ENCODE measurements at places on chromosomes 13 and 19.

GRCh38 chr19:47507924-47508553, 6.8 kb downstream of the NAPA start:
- DNase-seq = no peak

DNA sequence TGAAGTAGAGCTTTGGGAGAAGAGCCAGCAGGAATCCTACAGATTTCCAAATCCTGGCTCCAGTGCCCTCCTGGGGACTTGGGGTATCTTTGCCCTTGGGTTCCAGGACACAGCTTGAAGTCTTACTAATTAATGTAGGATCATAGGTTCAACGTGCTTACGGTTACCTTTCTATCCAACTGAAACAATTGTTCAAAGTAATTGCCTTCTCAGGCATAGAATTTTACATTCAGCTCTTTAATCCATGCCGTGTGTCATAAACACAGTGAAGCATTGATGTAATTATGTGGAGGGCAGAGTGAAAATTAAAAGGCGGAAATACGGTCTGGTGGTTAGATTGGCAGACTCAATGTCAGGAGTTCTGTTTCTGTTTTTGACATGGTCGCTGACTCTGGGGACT, 170.4 kb downstream of the COG6 start:
- no peak for DNase-seq

GRCh38 chr13:44780591-44781280, 204.6 kb upstream of the TSC22D1 start:
- DNase-seq = no peak

- DNase-seq = no peak
Measured at GRCh38 chr13:67001363-67001762, 228.8 kb downstream of the PCDH9 start.

DNA sequence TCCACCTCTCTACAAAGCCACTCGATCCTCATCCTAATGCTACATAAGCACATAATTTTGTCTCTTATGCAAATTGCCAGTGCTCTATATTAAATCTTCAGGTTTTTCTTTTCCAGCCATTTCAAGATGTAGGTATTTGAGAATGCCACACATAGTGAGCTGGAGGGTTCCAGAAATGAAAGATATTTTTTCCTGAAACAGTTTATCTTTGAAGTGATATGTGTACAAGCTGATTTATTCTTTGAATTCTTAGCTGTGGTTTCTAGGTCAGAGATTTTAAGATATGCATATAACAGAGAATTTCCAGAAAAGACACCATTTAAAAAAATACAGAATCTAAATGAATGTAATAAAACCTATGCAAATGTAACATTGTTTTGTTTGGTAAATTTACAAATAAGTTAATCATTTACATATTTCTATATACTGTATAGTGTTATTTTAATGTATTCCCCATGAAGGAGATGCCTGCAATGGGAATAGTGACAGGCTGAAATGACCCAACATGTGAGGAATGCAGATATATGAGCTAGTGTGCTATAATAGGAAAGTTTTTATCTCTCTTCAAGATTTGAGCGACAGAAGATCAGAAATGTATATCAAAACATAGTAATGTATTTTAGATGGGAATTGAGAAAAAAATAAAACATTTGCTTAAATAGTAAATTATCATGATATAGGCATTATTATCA, 570.2 kb downstream of the SLITRK1 start:
- no peak for DNase-seq

DNA sequence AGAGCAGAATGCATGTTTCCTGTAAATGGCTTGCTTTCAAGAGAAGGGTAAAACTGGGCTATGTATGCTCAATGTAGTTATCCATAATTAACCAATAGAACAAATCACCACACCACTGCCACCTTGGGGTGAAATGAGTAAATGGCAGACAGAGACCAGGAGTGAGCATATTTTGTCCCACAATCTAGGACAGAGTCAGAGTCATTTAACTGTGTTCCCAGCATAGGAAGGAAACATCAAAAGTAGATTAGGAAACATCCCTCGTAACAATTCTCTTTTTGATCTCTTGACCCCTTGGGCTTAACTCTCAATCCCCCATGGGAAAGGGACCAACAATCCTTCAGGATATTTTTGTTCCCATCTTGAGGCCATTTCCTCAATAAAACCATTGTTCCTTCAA, 224.8 kb downstream of the NHLRC3 start:
- no peak for DNase-seq

DNA sequence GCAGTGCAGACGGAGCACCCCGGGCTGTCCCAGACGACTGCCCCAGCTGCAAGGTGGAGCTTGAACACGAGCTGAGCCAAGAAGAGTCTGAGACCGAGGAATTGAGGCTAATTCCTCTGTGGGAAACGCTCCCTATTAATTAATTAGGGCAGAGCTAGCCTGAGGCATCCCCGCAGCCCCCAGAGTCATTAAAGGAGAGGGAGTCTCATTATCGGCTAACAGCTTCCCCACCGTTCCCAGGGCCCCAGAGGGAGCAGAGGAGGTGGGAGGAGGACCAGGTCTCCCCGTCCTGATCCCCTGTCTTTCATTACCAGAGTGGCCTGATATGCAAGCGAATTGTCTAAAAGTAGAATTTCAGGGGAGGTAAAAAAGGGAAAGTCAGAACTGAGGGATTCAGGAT, 13.1 kb upstream of the SLC1A6 start:
- no peak for DNase-seq

DNA sequence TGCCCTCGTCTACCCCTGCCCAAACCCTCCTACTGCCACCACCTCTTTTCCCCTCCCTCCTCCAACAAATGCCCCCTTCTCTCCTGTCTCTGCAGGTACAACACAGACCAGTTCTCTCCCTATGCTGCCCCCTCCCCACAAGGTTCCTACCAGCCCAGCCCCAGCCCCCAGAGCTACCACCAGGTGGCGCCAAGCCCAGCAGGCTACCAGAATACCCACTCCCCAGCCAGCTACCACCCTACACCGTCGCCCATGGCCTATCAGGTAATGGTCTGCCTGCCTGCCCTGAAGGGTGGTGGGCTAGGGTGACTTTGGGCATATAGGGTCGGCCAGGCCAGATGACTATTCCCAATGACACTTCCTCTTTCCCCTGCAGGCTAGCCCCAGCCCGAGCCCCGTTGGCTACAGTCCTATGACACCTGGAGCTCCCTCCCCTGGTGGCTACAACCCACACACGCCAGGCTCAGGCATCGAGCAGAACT, 6.5 kb upstream of the TIMM50 start:
- DNase-seq = peak; percentile 50

DNA sequence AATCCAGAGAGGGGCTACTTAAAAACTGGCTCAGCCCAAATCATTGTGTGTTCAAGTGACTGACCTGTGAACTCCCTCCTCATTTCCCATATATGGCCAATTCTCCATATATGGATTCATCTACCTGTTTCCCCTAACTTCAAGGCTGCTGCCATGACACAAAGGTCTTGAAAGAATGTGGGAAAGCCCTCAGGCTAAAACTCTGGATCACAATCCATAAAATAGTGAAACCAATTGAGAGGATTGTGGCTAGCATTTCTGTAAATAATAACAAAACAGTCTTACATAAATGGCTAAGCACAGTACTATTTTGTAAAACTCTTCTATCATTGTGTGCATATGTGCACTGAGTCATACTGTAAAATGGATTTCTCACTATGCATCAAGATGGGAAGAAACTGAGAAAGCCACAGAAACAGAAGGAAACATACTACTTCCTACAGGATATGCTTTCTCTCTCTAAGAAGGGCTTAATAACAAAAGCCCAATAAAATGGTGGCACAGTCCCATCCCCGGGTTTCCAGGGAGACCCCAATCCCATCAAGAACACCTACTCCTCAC, 80.5 kb downstream of the FOXO1 start:
- DNase-seq = no peak

- DNase-seq = no peak
Measured at GRCh38 chr13:50156561-50157127, 141.4 kb downstream of the KCNRG start.

DNA sequence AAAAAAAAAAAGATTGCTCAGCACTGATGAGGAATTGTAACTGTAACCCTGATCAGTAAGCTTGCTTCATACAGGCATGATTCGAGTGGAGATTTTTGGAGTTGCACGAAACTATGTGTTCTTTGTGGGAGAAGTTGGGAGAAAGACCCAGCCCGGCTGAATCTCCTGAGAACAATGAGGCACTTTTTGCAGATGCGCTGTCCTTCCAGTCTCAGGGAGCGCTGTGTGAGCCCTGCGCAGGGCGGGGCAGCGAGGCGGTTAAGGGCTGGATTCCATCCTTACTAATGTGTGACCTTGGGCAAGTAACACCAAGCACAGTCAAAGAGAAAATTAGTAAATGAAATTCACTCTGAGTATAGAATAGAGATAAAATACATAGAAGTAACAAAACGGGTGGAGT, 76.9 kb downstream of the SIPA1L3 start:
- no peak for DNase-seq

- DNase-seq = no peak
Measured at GRCh38 chr13:23753458-23753857, 135.7 kb downstream of the MIPEP start.

- no peak for DNase-seq
Measured at GRCh38 chr13:60028021-60028420, 135.7 kb downstream of the DIAPH3 start.

GRCh38 chr13:74871369-74872070, 610.4 kb downstream of the TBC1D4 start:
- no peak for DNase-seq

GRCh38 chr13:27972478-27972820, 3.3 kb upstream of the CDX2 start:
- no peak for DNase-seq

DNA sequence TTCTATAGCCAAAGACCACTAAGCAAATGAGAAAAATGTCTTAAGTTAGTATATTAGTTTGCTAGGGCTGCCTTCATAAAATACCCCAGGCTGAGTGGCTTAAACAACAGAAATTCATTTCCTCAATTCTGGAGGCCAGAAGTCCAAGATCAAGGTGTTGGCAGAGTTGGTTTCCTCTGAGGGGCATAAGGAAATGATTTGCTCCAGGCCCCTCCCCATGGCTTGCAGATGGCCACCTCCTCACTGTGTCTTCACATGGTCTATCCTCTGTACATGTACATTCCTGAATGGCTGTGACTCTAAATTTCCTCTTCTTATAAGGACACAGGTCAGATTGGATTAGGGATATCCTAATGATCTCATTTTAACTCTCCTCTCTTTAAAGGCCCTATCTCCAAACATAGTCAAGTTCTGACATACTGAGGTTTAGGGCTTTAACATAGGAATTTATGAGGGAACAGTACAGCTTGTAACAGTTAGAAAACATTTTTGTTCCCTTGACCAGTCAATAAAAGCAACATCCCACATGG, 307.4 kb downstream of the DIAPH3 start:
- DNase-seq = no peak

- no peak for DNase-seq
Measured at GRCh38 chr19:17579661-17580244, 24.3 kb downstream of the COLGALT1 start.

DNA sequence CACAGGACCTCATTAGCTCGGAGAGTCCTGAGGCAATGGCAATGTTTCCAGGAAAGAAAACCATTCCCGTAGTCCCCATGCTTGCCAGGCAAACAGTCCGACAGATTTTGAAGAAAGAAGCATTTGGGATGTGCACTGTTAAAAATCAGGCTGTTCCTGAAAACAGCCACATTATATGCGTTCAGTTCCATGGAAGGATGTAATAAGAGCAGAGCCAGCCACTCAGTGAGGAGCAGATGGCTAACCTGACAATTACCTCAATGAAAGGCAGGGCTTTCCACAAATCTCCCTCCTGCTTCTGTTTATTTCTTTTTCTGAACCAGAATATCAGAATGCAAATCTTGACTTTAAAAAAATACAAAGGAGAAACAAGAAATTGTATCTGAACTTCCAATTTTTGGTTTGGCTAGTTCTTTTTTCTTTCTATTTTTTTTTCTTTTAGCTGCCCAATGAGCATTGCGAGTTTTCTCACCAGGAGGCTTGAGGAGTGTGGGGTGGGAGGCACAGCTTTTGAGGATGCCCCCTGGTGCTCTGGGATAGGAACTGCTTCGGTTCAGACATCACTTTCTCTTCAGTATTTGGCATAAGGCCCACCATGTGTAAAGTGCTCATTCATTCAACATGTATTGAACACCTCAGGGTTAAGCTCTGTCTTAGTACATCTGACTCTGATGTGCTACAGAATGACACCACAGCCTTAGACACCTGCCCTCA, 124.2 kb downstream of the TBC1D4 start:
- peak; percentile 24 for DNase-seq

- no peak for DNase-seq
Measured at GRCh38 chr19:16141043-16141442, 2.4 kb upstream of the HSH2D start.

GRCh38 chr13:44887515-44887914, 101.8 kb downstream of the NUFIP1 start:
- DNase-seq = no peak

DNA sequence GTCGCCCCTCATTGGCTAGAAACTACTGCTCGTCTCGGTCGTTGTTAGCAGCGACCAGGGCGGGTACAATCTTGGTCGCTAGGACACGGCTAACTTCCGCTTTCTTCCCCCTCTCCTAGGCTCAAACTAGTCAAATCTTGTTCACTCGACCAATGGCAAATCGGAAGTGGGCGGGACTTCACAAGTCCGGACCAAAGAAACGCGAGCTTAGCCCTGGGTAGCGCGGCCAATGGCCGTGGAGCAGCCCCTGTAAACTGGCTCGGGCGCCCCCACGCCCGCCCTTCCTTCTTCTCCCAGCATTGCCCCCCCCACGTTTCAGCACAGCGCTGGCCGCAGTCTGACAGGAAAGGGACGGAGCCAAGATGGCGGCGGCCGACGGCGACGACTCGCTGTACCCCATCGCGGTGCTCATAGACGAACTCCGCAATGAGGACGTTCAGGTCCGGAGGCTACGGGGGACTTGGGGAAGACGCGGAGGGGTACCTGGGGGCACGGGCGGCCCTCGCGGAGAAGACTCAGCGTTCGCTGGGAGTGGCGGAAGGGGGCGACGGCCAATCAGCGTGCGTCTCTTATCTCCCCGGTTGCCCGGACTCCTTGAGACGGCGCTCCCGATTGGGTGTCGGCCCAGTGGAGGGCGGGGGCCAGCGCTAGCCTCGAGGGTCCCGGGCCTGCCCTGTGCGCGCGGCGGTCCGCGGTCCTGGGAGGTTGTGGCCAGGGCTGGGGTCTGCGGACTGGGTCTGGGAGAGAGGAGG, at the start of gene PPP2R1A:
Gene PPP2R1A (plus strand): TSS at position 318 of the 752 bp plus-strand sequence. CDS start 45 bp downstream, at position 363.
- peak; percentile 98 for DNase-seq
